ENCODE measurements at places on chromosomes 7 and 10. TPM values are rescaled to one million over a fixed set of nuclear protein-coding genes. Genes with fewer than 3 reads are reported as not detected.

- DNase-seq, result no peak
These were observed 187.5 kb upstream of the NFE2L3 start for GRCh38 chr7:25964483-25964991.

DNA sequence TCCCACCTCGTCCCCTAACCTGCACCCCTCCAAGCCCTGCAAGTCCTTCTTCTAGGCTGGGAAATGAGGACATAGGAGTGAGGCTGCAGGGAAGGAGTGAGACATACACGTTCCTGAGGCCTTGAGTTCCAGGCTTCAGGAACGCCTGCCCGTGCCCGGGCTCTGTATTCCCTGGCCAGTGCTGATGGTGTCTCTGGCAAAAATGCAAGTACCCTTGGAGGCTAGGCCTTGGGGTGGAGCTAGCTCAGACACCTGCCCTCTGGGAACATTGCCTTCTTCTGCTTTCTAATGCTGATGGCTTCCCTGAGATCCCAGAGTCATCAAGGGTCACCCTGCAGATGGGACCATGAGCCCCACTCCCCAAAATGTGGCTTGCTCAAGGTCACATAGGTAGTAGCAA is 76.0 kb downstream of the GRK5 start:
- no peak for DNase-seq

DNA sequence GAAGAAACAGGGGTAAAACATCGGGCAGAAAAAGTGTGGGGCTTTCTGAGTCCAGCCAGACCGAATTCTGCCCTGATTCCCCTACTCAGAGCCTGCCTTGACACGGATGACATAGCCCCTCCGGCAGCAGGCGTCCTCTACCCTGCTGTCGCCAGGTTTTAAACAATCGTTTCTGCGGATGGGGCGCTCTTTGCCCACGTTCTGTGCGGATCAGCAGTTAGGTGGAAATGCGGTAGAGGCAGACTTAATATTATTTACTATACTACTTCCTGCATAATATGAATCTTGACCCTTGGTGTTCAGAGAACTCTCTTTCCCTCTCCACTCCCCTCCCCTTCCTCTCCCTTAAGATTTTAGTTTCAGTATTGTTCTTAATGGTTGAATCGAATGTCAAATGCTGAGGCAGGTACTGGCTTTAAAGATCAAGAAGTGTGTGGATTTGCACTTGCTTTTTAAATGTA is 2.4 kb downstream of the GATA3 start:
- peak; percentile 74 for DNase-seq

DNA sequence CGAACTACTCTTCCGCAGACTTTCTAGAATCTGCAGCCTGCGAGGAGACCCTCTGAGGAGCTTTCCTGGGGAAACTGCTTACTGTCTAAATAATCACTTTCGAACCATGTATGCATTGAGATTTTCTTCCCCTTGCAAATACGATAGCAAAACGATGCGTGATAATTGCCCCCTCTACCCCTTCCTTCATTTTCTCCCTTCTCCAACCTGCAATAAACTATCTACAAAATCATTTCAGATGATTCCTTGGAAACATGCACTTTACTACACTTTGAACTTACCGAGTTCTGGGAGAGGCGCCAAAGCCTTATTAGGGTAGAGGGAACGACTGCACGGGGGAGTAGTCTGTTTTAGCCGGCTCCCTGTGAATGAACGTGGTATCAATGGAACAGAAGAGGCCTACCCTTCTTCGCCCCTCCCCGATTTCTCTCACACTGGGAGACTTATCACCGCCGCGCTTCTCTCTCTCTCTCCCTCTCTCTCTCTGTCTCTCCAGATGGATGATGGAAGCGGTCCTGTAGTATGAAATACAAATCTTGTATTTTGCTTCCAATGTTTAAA is at the start of gene FGFBP3:
FGFBP3 (minus strand) TSS at position 370 of the 561 bp plus-strand sequence. CDS start 517 bp downstream, outside the sequence.
- DNase-seq, result peak; percentile 39

GRCh38 chr7:156773966-156774365 is 119.0 kb downstream of the LMBR1 start:
- no peak for DNase-seq

DNA sequence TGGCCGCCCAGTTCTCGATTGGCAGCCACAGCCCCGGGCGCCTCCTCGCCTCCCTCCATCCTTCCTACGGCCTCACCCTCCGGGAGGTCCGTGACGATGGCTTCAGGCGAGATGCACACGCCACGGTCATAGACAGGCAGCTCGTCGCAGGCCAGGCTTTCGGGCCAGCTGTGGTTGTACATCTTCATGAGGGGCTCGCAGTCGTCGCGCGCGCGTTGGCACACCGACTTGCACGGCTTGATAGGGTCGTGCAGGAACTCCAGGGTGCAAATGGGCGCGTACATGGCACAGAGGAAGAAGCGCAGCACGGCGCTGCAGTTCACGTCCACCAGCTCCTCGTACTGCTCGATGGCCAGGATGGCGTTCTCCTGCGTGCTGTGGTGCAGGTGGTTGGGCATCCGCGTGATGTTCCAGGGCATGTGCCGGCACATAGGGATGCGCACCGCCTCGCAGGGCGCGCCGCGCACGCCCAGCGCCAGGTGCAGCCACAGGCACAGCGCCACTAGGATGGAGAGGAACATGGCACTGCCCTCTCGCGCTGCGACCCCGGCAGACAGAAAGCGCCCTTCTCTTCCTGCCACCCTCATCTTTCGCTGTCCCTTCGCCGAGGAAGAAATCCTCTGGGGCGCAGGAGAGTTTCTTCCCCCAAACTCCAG is 472 bp downstream of the SFRP4 start:
- no peak for DNase-seq

DNA sequence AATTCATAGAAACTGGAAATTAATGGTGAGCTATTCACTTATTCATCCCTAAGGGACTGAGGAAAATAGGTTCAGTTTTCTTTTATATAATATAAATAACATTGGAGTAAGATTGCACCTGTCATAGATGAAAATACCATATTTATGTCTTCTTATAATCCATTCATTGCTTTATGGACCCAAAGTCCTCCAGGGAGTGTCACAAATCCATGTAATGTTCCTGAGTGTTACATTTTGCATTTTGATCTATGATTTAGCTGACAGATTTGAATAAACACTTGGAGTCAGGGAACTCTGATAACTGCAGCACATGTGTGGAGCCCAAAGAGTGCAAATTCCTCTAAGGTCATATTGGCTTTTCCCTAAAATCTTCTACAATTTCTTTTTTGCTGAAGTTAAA is 484.3 kb downstream of the MDFIC start:
- DNase-seq, result no peak

- no peak for DNase-seq
These were observed 1212.4 kb downstream of the SORCS1 start for GRCh38 chr10:105952153-105952552.

DNA sequence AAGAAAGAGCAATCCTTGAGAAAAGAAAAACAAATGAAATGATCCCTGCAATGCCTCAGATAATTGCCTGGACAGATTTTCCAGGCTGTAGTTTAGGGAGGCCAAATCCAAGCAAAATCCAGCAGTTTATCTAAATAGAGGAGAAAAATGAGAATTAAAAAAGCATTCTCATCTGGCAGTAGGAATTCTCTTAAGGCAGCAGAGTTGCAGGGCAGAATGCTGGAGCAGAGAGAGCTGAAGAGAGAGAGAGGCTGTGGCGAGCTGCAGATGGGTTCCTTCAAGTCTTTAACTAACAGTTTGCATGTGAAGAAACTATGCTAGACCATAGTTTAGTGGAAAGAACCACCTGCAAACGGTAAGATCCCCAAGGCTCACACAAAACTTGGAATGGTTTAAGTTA is 6.0 kb upstream of the LIPA start:
- no peak for DNase-seq

DNA sequence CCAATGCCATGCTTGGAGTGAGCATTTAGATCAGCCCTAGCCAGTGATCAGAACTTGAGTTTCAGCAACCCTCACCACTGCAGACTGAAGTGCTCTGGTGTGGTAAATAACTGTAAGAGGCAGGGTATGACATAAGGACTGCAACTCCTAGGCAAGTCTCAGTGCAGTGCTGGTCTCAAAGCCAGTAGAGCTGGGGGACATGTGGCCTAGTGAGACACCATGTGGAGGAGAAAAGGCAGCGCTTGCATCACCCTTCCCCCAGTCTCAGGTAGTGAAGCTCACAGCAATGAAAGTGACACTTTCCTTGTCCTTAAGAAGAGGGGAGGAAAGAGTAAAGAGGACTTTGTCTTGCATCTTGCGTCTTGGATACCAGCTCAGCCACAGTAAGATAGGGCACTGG is 386.8 kb upstream of the POT1 start:
- no peak for DNase-seq

DNA sequence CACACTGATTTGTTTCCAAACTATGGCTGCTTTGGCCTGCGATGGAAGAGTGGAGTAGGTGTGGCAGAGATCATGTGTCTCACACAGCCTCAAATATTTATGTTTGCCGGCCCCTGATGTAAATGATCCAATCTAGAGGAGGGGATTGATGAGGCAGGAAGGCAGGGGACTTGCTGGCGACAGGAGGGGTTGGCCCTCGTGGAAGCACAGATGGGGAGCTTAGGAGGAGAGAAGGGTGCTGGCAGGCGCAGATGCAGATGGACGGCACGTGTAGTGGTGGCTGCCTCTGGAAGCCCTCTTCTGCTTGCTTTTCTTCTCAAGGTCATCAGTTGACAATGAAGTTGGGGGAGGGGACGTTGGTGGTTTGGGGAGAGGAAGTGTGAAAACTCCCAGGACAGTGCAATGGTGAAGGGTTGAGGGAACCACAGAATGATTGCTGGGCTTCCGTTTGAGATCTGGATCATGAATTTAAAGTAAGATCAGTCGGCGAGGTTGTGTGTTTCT is 15.4 kb downstream of the COL13A1 start:
- DNase-seq, result no peak

GRCh38 chr7:2276107-2276506 is 34.1 kb downstream of the NUDT1 start:
- DNase-seq, result no peak

DNA sequence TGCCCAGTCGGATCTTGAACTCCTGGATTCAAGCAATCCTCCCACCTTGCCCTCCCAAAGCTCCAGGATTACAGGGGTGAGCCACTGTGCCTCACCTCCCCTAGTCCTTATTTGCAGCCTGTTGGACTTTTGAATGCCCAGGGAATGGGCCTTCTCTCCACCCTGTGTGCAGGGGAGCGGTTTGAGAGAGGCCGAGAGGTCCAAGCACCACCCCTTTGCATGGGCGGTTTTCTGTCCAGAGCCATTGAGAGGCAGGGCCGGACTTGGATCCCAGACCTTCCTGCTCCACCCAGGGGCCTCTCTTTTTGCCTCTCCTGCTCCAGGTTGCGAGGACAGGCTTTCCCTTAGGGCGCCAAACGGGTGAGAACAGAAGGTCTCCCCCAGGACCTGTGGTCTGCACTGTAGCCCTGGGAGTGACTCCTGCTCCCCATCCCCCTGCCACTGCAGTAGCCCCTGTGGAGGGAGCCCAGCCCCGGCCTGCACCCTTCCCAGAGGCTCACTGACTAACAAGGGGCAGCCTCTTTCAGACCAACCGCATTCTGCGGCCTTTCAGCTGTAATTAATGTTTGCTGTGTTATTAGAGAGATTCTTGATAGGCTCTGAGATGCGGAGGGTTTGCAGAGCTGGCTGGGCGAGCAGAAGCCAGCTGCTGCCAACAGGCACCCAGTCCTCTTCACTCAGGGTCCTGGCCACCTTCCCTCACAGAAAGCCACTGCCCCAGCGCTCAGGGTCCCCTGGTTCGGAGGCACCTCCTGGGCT is 57.9 kb downstream of the ELFN1 start:
- no peak for DNase-seq

DNA sequence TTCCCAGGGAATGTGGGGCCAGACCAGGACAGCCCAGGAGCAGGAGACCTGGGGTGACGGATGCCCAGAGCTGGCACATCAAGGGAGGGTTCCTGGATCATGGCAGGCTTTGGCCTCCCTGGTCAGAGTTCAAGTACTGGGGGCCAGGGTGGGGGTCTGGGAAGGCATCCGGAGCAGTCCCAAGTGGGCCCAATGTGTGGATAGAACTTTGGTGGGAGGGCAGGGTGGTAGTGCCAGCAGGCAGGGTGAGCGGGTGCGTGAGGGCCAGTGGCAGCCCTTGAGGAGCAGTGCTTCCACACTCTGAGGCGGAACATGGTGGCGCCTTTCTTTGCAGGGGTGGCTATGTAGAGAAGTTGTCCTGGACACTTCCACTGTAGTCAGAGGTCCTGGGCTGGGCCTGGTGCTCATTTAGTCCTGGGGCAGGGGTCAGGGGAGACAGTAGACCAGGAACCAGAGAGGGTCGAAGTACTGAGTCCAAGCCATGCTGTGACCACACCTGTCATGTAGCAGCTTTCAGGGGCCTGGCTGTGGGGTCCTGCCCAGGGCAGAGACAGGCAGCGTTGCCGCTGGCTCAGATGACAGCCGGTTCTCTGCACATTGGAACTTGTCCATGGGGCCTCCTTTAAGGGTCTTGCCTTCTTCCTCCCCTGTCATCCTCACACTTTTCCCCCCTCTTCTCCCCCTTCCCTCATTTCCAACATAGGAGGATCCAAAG is 22.2 kb upstream of the CSGALNACT2 start:
- no peak for DNase-seq

- DNase-seq, result no peak
These were observed 28.1 kb upstream of the TRIL start for GRCh38 chr7:28986028-28986764.

DNA sequence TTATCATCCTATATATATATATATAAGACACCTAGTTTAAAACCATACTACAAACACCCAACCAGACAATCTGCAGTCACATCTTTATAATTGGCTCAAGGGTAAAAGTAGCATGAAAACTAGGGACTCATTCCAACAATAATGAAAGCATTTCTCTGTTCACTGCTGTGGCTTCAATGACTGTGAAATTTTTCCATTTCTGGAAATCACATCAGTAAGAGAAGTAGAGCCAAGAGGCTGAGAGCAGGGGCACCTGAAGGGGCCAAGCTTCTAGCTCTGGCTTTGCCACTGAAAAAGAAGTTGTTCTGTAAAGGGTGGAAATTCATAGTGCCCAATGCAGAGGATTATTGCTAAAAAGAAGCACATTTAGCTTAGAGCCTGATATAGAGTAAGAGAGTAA is 158.6 kb upstream of the GLI3 start:
- no peak for DNase-seq

DNA sequence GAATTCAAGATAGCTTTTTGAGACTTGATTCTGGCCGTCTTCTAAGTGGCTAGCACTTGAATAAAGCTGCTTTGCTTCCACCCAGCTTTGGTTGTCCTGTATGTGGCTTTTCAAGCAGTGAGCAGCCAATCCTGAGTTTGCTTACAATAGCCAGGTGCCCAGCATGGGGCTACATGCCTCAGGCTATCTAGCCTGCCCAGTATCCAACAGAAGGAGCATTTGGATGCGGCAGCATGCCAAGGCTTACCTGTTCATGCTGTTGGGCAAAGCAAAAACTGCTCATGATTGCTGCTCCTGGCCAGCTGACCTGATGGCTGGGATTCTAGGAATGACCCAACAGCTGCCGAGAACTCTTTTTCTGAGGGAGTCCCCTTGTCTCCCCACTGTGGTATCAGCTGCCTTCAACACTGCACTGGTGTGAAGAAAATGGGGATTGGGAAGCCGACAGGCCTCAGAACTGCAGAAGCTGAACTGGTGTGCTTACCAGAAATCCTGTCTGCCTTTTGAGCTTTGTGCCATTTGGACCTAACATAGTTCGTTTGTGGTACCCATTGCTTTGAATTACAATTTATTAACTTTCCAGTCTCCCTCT is 618.9 kb upstream of the IGFBP3 start:
- DNase-seq, result no peak

- no peak for DNase-seq
These were observed 229.2 kb downstream of the CELF2 start for GRCh38 chr10:11246752-11247467.

The GPRIN2 gene
- not detected for total RNA-seq

The TEX36 gene
- not detected for total RNA-seq

The ZNHIT1 gene
- 60.5 TPM for total RNA-seq

The HTR5A gene
- total RNA-seq, result not detected

The NEBL gene
- total RNA-seq, result not detected

The IMMP2L gene
- total RNA-seq, result 7.6 TPM

The TRIM50 gene
- not detected for total RNA-seq

The ADRA2A gene
- total RNA-seq, result not detected

The ZNF735 gene
- not detected for total RNA-seq

Measured in activated CD4-positive, alpha-beta memory T cell treated with anti-CD3 and anti-CD28 coated beads, Interleukin-2, amount 10 ng/mL, durations not matched to agents 7 days and 5 days (primary cell).